CD4-positive, alpha-beta T cell treated with Interleukin-2 at 100 ng/mL for 4 hours (primary cell): ENCODE measurements at places on chromosomes 6 and 20.

DNA sequence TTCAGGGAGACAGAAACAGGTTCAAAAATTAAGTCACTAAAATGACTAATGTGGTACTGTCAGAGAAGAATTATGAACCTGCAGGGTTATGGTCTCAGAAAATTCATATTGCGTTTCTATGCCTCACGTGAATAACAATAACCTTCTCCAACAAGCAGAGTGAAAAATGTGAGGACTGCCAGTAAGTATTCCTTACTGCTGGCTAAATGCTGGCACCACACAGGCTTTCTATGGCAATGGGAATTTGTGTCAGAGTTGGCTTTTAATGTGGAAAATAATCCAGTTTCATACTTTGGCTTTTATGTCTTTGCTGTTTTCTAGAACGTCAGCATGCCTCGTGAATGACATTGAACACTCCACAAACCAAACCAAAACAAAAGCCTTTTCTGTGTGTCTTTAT, 656.0 kb downstream of the KIF16B start:
- no peak for DNase-seq

DNA sequence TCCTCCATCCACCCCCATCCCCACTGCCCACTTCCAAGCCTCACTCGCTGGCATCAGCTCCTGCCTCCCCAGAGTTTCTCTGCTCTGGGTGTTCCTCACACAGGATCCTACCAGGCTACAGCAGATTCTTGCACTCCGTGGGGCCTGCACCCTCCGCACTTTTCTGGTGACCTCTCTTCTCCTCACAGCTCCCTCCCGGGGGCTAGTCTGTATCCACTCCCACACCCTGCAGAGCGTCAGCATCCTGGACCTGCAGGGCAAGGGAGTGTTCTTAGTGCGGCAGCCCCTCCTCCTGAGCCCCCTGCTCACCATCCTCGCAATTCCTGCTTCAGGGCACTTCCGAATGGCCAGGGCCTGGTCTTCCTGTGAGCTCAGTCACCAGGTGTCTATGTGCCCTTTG, 224.2 kb downstream of the DLL1 start:
- no peak for DNase-seq

- DNase-seq = no peak
Observed at GRCh38 chr6:169173532-169174268, 79.9 kb downstream of the THBS2 start.

DNA sequence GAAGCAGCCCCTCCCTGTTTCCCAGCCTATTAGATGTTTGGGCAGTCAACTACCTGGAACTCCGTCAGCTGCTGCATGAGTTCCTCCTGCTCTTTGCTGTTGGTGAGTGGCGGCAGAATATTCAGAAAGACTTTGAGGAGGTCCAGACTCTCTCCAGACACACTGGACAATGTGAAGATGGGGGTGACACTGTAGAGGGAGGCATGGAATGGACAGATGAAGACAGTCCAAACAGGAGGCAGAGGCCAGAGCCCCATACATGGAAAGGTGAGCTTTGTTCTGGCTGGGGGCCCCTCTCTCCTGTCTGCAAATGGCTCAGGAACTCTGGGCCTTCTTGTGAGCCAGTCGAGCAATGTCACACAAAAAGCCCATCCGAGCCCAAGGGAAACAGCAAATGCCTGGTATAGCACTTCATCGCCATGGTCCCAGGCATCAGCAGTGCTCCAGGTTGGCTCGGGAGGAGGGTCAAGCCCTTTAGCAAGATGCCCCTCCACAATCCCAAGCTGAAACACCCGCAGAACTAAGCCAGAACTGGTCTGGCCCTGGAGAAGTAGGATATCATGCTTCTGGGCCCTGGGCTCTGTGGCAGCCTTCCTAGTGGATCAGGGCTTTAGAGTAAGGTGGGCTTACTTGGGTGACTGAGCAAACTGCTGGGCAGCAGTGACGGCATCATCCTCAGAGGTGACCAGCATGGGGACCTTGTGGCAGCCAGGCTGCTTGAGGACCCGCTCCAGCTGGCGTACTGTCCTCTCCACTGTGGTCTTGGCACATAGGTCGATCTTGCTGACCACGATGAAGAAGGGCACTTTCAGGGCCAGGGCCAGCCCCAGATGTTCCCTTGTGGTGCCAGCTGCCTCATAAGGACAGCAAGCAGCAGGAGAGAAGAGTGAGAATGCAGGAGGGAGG, 4.9 kb downstream of the GTPBP2 start:
- no peak for DNase-seq

DNA sequence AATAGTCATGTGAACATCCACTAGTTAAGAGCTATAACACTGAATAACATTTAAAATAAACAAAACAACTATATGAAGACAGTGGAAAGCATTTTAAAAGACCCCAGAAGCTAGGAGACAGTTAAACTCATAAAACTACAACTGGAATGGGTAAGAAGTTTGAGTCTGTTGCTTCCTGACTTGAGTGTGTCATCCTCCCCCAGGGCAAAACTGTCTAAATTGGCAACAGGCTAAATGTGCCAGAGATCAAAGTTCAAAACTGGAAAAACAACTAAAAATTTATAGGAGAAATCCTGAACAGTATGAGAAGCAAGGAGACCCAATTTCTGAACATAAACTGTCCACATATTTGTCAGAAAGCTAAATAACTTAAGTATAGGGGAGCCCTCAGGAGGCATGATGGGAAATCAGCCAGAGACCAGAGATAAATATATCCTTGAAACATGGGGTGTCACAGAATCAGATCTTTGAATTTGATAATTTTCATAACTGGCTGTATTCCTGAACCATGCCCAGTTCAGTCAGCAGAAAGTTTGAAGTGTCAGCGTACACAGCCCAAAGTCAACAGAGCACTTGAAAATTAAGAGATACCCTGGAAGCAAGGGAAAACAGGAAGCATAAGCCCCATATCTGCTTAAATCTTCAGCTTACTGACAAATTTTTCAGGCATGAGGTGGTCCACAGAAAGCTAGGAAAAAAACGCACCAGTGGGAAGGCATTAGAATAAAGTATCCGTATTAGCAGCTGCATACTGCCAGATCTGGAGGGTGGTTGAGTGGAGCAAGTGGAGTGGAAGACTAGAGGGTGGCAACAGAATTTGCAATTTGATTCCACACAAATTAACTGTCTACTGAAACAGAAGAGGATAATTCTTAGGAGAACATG, 516.1 kb upstream of the MAN1A1 start:
- no peak for DNase-seq

DNA sequence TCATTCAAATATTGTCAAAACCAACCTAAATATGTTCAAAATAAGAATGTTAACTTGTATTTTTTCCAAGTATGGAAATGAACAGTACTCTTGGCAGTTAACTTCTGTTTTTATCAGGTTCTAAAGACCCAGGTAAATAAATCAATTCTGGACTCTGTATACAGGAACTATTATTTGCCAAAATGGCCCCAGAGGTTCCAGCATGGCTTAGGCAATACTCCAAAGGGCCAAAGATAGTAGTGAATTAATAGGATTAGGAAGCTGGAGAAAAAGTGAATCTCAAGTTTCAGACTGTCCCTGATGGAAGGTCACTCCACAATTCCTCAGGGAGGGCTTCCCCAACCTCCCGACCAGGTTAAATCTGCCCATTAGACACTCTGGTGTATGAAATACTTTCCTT, 6.7 kb downstream of the BACH2 start:
- DNase-seq = no peak

DNA sequence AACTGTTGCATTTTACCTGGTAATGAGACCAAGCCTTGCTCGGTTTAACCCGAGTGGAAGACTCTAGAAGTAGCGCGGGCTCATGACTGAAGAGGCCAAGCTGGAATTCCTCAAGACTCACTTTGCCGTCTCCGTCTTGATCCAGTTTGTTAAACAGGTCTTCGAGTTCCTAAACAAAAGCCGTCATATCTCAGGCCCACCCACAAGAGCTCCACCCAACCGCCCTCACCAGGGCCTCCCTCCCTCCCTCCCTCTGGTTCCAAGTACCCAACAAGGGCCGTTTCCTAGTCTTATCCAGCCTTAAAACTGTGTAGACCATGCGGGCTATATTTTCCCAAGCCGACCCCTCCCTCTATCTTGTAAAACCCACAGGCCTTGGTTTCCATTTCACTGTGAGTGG, 81.4 kb downstream of the NINL start:
- DNase-seq = no peak

GRCh38 chr6:135266675-135267074, 85.6 kb downstream of the MYB start:
- no peak for DNase-seq

- DNase-seq = no peak
Observed at GRCh38 chr6:150165020-150165702, 22.3 kb downstream of the PPP1R14C start.

DNA sequence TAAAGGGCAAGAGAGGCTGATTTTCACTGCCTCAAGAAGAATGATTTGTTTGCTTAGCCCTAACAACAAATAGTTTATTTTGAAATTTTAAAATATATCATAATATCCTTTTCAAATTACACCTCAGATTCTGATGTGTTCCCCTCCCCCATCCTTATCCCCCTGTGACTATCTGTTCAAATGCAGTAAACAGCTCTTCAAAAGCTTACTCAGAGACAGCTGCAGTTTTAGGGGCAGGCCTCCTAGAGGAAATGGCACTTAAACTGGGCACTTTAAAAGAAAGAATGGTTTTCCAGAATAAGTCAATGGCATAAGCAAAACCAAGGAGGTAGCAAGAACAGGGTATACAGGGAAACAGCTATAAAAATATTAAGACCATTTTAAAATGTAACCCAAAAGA, 118.6 kb upstream of the UST start:
- no peak for DNase-seq

GRCh38 chr20:19073584-19074218, 138.7 kb upstream of the SLC24A3 start:
- no peak for DNase-seq

GRCh38 chr6:56073761-56074160, 173.6 kb downstream of the COL21A1 start:
- no peak for DNase-seq

- DNase-seq = no peak
Observed at GRCh38 chr6:22706651-22707050, 137.3 kb downstream of the HDGFL1 start.

DNA sequence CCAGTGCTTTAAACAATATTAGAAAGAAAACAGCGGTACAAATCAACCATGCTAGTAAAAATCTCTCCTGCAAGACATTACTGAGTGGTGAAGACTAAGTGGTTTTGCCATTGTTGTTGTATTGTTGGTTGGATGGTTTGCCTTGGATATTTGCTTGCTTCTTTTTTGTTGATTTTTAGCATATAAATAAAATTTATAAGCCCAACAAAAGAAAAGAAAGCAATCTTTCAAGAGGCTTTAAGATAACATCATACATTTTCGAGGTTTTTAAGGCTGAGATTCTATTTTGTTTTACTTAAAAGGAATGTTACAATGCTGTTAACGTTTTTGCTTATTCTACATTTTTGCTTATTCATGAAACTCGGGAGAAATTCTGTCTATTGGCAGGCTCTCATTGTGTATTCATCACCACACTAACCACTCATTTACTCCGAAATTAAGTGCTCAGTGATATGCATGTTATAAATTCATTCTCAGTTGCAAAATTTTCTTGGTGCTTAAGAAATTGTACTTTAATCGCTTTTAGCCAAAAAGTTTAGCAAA, 139.1 kb downstream of the LAMA2 start:
- DNase-seq = no peak

- no peak for DNase-seq
Observed at GRCh38 chr6:30073489-30074235, 1.9 kb downstream of the RNF39 start.

- DNase-seq = peak; percentile 80
Observed at GRCh38 chr20:50460608-50461267, 49.4 kb upstream of the PTPN1 start.

GRCh38 chr6:90347411-90347851, 50.8 kb upstream of the BACH2 start:
- DNase-seq = no peak

DNA sequence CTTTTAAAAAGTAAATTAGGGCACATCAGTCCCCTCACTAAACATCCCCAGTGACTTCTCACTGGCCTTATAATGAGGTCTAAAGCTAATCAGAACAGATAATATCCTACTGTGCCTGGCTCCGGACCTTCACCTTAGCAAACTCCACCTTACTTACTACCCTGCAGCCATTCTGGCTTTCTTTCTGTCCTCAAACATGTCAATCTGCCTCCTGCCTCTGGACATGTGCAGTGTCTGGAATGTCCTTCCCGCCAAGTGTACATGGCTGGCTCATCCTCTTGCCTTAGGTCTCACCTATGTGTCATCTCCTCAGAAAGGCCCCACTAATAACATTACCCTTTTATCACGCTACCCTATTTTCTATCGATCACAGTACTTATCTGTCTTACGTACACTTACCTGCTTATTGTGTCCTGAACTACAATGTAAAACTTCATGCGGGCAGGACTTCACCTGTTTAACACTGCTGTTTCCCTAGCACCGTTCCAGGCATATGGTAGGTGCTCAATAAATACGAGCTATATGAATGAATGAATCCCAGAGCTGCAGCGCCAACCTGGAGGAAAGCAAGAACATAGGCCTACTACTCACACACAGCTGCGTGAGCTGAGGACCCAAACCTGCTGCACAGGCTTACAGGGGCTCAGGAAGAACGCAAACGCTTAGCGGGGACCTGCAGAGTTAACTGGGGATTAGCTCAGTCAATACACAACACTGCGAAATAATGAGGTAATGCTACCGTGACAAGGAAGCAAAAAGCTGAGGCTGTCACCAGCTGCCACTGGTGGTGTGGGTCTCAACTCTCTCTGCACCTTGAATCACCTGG, 991 bp downstream of the UQCC2 start:
- no peak for DNase-seq

GRCh38 chr6:68994521-68994920, 359.4 kb downstream of the ADGRB3 start:
- DNase-seq = no peak

DNA sequence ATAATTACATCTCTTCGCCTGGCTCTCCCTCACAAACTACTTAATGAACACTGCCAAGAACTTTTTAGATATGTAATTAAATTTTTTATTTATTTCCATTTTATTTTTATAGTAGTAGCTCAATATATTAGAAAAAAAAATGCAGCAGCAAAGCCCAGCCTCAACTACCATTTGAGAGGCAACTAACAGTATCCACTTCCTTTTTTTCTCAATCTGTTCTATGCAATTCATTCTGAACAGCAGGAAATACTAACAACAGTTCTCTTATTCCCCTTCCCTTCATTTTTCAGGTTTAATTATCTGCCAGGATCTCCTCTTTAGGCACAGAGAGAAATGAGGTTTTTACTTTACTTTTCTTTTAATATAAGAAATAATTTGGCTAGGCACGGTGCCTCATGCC, 112.7 kb downstream of the ZNF217 start:
- no peak for DNase-seq

GRCh38 chr20:10893321-10893720, 219.5 kb upstream of the JAG1 start:
- no peak for DNase-seq

GRCh38 chr6:105991561-105992314, 94.4 kb upstream of the PRDM1 start:
- DNase-seq = peak; percentile 35
